ENCODE measurements at places on chromosomes 6 and 20.

DNA sequence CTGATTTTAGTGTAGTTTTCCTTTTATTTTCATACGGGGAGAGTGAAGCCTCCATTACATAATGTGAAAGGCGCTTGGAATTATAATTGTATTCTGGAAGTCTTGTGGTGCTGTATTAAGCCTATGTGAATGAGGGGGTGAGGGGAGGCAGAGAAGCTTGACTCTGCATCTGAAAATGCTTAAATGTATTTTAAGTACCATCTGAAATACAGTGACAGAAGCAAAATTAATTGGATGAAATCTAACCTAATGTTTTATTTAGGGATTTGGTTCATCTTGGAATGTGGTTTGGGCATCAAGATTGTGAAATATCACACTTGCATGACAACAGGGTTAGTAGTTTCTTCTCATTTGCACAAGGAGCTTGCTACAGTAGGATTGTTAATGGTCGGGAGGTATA, 41.2 kb downstream of the TMEM200A start:
- DNase-seq: no peak

GRCh38 chr6:68572525-68572924, 62.6 kb upstream of the ADGRB3 start:
- peak; percentile 3 for DNase-seq

- no peak for DNase-seq
These were observed 61.2 kb upstream of the BHLHE23 start for GRCh38 chr20:63067721-63068560.

DNA sequence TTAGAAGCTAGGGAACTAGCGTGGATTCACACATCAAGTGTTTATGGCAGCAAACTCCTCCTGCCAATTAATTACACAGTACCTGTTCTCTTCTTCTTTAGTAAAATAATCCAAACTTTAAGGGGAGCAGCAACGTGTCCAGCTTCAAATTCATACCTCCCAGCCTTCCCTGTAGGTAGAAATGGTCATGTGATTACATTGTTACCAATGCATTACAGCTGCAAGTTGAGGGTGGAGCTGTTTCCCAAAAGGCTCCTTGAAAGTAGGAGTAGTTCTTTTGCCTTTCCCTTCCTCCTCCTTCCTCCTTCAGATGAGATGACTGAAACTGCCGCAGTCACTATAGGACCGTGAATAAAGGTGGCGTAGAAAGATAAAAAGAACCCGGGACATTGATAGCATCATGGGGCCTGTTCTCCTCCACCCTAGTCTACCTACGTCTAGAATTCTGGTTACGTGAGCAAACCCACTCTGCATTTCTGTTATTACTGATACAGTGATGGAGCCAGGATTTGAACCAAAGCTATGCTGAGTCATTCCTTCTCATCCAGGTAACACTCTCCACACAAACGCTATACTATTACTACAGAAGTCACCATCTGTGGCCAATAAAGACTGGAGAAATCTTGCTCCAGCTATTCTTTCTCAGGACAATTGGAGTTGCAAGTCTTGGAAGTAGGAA, 18.2 kb downstream of the LINC00237 start:
- DNase-seq: no peak

GRCh38 chr6:28814032-28814976, 109.5 kb downstream of the TRIM27 start:
- DNase-seq: no peak

GRCh38 chr6:161111261-161111660, 119.7 kb downstream of the MAP3K4 start:
- DNase-seq: no peak

DNA sequence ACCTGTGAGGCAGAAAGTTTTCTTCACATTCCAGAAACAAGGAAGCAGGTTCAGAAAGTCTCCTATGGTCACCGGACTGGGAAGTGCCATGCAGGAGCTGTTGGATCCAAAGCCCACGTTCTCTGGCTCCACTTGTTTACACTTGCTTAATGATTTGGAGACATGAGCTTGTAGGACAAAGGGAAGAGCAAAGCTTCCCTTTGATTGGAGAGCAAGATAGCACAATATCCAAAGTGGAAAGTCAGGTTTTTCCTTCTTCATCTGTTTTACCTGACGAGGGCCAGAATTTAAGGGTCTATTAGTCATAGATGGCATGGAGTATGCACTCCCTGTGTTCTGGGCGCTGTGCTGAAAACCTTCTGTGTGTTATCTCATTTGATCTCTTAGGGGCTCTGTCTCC, 81.2 kb downstream of the PDE7B start:
- no peak for DNase-seq

- no peak for DNase-seq
These were observed at the start of gene BPIFB4 for GRCh38 chr20:33079259-33079658. BPIFB4 (plus strand) TSS chr20:33079643; CDS start chr20:33081527, 1,884 bp downstream.

DNA sequence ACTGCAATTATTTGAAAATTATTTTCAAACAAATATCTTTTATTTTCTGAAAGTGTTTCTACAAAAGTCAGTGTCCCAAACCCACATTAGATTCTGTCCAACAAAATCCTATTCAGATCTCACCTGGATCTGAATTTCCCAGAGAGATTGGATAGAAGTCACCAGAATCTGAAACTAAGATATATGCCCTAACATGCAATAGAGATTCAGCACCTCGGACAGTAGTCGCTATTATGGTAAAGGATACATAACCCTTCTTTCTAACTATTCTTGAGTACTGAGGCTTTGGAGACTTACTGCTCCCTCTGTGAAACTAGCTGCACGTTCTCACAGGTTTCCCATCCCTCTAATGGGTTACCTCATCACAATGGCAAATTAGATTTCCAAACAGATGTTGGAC, 151.4 kb downstream of the ID4 start:
- no peak for DNase-seq

DNA sequence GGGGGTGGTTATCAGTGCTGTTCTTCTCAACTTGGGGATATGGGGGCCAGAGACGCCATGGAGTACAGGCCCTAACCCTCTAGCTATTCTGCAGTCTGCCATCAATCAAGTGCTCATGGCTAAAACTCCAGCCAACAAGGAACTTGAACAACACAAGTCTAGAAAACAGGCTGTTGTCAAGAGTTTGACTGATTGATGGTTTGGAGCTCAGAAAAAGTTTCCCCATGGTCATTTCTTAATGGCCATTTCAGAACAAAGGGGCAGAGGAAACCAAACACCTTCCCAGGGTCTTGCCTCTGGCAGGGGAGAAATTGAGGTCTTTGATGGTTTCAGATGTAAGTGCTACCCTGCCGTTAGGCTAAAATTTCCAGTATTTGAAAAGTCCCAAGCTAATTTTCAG, 15.1 kb downstream of the PCK1 start:
- no peak for DNase-seq

GRCh38 chr6:39209360-39209811, 19.9 kb downstream of the KCNK5 start:
- DNase-seq: no peak

DNA sequence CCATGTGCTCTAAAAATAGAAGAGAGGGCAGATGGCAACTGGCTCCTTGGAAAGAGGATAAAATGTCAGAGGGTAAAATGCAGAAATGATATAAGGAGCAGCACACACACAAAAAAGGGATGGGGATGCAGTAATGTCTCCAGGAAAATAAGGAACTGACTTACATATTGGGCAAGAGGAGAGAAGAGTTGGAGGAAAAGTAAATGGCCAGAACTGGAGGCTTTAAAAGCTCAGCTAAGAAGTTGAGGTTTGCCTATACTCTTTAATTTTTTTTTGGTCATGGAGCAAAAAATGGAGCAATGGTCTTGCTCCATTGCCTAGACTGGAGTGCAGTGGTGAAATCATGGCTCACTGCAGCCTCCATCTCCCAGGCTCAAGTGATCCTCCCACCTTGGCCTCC, 93.7 kb downstream of the SULF2 start:
- no peak for DNase-seq
